Stimulated activated CD4-positive, alpha-beta T cell treated with anti-CD3 and anti-CD28 coated beads, Interleukin-2, amount 100 ng/mL, for 48 hours (primary cell): ENCODE measurements at places on chromosomes 2 and 18.

GRCh38 chr2:118006326-118006725 lies 7.5 kb downstream of the CCDC93 start:
- DNase-seq: no peak

DNA sequence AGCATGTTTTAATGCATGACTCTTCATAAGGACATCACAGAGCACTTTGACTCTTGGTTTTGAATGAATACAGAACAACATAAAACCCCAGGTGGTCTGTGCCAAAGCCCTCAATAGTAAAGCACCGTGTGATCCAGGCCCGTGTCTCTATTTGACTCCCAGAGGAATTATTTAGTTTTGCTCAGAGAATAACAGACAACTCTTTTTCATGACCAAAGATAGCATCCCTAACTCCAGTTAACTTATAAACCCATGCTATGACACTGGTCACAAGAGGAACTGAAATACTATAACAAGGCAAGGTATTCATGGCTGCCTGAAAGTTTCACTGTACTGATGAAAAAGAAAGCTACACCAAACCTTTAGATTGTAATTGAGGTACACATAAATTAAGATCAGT lies 128.4 kb downstream of the IKZF2 start:
- no peak for DNase-seq

- DNase-seq: no peak
Observed at GRCh38 chr2:186456941-186457340, 29.1 kb upstream of the ZC3H15 start.

- no peak for DNase-seq
Observed at GRCh38 chr2:65746931-65747675, 314.7 kb upstream of the SPRED2 start.

GRCh38 chr2:28344756-28345373 lies 47.8 kb upstream of the FOSL2 start:
- no peak for DNase-seq

GRCh38 chr2:143051465-143051864 lies 77.8 kb upstream of the ARHGAP15 start:
- no peak for DNase-seq

DNA sequence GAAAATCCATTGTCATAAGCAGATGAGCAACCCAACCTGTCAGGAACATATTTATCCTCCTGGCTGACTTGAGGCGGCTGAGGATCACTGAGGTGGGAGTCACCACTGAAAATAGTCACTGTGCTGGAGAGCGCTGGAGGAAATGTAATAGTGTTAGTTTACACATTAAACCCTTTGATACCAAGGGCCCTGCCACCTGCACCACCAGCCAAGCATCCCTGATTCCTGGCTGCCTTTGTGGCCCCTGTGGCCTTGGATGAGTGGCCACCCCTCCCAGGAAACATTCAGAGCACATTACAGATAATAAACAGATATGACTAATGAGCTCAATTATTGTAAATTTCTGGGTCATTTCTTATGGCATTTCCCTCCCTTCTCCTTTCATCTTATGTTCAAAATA lies 105.9 kb downstream of the LYPD1 start:
- no peak for DNase-seq
